ENCODE measurements at places on chromosomes 5 and 9.
A peak's percentile ranks its signal among the peaks of the same experiment; 100 is the strongest.

DNA sequence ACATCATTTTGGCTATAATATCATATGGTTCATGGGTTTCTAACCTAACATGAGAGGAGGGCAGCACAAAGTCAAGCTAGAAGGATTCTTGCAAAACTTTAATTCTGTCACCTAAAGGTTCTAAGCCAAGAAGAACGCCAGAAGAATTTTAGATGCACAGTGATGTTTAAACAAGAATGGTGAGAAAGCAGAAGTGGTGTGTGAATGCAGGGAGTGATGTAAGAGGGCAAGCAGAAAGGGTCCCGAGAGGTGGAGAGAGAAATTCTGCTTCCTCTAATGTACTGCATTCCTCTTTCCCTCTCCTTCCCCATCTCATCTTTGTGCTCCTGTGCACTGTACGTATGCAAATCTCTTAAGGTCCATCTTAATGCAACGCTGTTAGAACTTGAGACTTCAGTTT is 2.1 kb upstream of the TRMO start:
- no peak for DNase-seq

DNA sequence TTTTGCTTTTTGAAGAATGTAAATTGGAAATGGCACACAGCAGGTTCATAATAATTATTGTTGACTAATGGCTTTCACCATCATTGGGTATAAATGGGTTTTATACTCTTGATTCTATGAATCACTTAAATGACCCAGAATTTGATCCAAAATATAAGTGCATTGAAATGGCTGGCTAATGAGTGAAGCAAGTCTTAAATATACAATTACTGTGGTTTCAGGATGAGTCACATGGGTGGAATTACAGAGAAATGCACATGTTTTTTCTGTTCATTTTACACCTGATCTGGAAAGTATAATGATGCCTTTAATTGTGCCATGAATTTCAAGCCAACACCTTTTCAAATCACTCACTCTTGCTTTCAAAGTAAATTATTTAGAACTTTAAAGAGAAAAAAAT is 380.8 kb upstream of the CD180 start:
- no peak for DNase-seq

GRCh38 chr5:181205761-181206649 is 1.0 kb upstream of the TRIM7 start:
- no peak for DNase-seq

GRCh38 chr5:155711882-155712281 is 615.1 kb upstream of the SGCD start:
- DNase-seq = no peak

- DNase-seq = no peak
Measured at GRCh38 chr5:39542511-39543285, 117.9 kb upstream of the DAB2 start.

DNA sequence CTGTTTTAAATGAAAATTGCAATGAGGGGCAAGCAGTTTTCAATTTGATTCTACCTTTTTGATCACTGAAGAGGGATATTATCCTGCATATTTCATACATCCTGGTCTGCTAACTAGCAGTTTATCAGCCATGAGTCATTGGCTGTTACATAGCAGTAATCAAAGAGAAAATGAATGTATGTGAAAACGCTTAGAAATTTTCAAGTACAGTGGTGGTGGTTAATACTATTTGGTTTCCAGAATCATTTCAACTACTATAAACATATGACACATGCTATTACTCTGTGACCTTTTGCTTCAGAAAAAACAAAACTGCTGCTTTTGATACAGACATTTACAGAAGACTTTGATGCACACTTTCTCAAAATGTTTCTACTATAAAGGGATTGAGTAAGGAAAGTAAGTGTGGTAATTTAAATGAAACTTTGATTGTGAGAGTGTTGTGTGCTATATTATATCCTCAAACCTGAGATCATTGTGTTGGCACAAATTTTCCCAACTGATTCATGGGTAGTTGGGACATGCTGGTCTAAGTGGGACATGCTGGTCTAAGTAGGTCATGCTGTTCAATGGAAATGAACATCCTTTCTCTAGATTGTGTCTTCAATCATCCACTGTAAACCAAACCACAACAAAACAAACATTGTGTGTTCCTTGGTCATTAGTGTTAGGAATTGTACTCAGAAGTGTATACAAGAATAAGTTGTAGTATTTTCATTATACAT is 5.1 kb downstream of the RNF14 start:
- no peak for DNase-seq

DNA sequence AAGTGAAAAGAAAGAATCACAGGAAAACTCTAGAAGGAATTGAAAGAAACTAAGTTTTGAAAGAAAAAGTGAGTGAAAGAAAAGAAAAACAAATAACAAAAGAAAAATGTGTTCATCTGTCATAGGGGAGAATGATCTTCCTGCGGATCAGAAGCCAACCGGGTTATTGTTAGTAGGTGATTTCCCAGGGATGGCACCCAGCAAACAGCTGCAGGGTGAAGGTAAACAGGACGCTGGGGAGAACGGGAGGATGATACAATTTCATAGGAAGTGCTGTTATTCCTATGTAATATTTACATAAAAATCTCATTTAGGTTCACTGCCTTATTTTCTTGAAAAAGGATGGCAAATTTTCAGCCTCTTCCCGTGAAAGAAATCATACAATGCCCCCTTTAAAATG is 72.4 kb upstream of the LHFPL2 start:
- DNase-seq = no peak

GRCh38 chr5:43561356-43561755 is 4.5 kb upstream of the PAIP1 start:
- no peak for DNase-seq

- no peak for DNase-seq
Measured at GRCh38 chr5:176902911-176903664, 3.9 kb upstream of the HK3 start.

DNA sequence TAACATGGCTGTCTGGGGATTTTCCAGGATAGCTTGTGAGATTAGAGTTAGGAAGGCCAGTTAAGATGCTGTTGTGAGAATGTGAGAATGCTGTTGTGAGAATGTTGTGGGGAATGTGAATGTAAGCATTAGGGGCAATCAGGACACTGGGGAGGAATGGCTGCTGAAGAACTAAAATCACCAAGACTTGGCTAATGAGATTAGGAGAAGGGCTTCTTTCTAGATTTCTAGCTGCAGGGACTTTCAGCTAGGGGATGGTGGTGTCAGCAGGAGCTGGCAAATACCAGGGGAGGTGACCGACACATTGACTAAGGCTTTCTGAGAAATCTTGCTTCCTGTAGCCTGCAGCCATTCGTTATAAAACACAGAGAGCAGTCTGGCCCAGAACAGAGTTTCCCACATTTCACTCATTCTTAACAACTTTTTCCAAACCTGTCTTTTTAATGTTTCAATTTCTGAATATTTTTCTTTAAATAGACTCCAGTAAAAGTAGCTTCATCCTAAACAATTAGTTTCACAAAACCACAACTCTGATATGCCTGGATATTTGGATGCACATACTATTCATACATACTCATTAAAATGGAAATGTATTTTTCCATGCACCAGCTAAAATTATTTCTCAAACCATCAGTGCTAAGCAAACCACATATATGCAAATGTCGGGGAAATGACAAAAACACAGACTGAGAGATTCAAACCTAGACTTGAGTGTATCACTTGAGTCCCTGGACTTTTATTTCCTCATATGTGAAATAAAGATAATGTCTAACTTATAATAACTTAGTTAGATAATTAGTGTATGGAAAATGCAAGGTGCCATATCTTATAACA is 89.3 kb upstream of the TNC start:
- no peak for DNase-seq

DNA sequence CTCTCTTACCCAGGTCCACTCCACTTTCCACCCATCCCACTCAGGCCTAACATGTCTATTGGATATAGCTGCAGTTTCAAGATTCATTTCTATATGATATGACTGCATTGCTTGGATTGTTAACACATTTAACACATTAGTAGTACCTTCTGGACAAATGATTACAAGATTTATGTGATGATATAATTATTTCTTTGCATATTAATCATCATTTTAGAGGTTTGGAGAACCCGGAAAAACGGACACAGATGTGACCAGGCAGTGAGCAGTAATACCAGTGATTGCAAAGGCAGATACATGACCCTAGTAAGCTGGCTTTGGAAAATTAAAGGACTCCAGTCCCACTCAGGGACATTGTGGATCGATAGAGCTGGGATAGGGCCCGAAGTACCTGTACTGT is 103.8 kb downstream of the PRR16 start:
- DNase-seq = peak; percentile 47

DNA sequence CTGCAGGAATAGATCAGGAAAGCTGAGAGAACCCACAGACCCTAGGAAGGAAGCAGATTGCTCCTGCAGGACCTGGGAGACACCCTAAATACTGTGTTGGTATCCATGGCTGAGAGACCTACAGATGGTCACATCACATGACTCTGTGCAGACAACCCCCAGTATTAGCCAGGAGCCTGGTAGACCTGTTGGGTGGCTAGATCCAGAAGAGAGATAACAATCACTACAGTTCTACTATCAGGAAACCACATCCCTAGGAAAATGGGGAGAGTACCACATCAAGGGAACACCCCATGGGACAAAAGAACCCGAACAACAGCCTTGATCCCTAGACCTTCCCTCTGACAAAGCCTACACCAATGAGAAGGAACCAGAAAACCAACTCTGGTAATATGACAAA is 24.2 kb upstream of the MELK start:
- DNase-seq = no peak

DNA sequence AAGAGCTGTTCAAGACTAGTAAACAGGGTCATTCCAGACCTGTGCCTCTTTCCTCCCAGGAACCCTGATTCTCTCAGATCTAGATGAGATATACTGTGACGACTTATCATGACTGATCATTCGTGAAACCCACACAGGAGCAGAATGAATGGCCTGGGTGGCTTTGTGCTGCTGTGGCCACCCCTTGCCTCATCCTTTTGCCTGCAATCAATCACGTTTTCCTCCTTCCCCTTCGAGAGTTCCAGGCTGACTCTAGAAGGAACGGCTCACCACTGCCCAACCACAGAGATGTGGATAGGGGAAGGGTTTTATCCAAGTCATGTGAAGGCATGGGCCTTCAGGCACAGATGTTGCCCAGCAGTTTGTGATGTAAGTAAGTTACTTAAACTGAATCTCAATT is 5.8 kb downstream of the ANXA6 start:
- no peak for DNase-seq

- DNase-seq = no peak
Measured at GRCh38 chr5:149939546-149939945, 5.0 kb downstream of the PDE6A start.

GRCh38 chr9:107721705-107722245 is 232.2 kb upstream of the KLF4 start:
- no peak for DNase-seq

DNA sequence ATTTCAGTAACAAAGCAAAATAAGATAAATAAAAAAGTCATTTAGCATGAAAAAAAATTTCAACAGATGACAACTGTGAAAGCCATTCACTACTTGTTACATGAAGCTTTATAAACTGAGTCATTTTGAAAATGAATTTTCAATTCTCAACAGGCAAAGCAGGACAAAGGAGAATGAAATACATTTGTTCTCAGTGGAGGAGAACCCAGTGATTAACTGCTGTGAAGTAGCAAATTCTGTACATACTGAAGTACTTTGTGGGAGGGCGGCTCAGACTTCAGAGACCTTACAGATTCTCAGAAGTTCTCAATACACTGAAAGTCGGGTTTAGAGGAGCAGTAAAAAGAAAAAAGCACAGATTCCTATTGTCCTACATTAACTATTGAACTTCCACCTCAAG is 21.7 kb downstream of the SKIC3 start:
- no peak for DNase-seq

GRCh38 chr5:172144931-172145869 is 42.8 kb downstream of the STK10 start:
- DNase-seq = no peak

GRCh38 chr5:41876678-41877077 is 6.5 kb upstream of the OXCT1 start:
- no peak for DNase-seq

GRCh38 chr5:97453263-97453662 is 270.2 kb upstream of the RIOK2 start:
- no peak for DNase-seq

DNA sequence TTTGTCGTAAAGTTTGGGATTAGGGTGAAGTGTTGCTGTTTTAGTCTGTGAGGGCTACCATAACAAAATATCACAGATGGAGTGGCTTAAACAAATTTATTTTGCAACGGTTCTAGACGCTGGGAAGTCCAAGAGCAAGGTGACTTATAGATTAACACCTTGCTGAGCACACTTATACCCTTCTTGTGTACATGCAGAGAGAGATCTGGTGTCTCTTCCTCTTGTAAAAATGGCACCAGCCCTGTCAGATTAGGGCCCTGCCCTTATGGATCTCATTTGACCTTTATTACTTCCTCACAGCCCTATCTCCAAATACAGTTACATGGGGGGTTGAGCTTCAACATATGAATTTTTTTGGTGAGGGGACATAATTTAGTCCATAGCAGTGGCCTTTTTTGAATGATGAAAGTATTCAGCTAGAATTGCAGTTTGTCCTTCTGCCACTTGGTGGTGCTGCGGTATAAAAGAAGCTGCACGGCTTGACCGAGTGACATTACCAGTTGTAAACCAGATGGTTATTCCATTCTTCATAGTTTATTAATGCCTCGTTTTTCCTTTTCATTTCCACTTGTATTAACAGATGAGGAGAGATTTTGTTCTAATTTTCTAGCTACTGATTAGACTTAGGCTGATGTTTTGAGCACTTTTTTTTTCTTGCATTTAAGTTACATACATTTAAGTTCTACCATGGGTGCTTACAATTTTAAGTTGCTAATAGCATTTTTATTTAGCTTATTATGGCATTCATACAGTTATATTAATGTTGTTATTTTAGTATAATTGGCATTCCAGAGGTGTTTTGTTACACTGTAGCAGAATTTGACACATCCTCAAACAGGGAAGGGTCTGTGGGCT is 19.4 kb downstream of the DCP2 start:
- DNase-seq = peak; percentile 49

GRCh38 chr5:133618141-133618540 is 5.8 kb upstream of the FSTL4 start:
- no peak for DNase-seq

DNA sequence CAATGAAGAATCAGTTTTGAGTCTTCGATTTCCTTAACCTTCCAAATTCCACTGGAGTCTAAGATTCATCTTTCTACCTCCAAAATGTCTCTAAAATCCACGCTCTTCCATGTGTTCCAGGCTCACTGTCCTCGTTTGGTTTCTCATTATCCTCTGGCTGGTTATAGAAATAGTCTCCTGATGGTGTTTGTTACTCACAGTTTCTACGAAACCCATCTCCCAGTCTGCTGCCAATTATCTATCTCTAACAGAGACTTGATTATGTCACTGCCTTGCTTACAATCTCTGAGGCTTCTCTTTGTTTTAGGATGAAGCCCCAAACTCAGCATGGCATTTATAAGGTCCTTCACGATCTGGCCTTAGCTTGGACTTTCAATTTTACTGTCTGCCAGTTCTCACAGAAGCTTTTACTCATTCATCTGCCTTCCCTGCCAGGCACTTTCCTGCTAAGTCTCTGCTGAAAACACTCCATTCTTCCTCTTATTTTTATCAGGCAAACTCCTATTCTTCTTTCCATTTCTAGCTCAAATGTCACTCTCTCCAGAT is 339.6 kb upstream of the SGCD start:
- no peak for DNase-seq

All from GM04504 (cell line).